Caki2 (cell line): ENCODE measurements at places on chromosomes 3 and 15.

- DNase-seq: no peak
Measured at GRCh38 chr3:78140866-78141265, 1101.0 kb downstream of the ROBO2 start.

- no peak for DNase-seq
Measured at GRCh38 chr15:100597862-100598261, 4.1 kb downstream of the LINS1 start.

- DNase-seq: no peak
Measured at GRCh38 chr3:13874891-13875290, 5.0 kb downstream of the WNT7A start.

DNA sequence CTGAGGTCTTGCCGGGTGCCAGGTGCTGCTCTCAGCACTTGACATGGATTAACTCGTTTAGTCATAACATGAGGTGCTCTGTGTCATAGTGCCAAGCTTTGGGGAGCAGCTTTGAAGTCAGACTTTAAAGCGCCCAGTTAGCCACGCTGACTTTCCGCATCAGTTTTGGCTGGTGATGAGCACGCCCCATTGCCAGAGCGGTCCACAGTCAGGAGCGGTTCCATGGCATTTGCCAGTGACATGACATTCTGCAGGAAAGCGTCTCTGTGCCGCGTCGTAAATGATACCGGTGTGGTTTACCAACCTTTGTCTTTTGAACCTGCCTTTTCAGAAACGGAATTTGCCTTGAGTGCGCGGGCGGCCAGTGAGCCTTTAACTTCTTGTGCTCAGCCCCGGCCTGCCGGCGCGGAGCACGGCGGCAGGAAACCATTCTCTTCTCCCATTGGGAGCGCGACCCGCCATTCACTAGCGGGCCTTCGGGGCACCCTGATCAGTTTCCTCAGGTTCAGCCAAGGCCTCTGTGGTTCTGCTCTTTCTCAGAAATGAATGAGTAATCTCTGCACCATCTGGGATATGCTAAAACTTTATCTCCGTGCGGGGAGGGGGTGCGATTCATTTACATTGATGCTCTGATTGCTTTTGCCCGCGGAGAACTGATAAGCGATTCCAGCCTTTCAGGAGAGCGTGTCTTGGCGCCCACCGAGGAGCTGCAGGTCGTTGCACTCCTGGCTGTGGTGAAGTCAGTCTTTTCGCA lies 1.7 kb upstream of the SLC2A2 start:
- DNase-seq: no peak

DNA sequence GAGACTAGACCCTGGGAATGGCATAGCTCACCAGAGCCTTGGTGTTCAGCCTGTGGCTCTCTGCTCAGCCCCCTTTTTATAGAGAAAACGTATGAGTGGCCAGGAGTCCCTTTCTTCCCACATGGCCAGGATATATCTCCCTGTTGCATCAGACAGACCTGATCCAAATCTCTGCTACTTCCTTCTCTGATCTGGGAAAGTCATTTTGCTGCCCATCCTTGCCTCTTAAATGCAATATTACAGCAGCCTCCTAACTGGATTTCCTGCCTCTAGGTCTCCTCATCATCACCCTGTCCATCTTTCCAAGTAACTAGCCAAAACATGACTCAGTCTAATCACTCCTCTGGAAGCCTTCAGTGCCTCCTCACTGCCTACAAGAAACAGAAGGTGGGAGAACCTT lies 42.9 kb downstream of the CTDSPL start:
- no peak for DNase-seq

GRCh38 chr15:82532991-82533481 lies 7.2 kb downstream of the RPS17 start:
- no peak for DNase-seq
